Cardiac septum (tissue), 1 donor: ENCODE measurements at places on chromosomes 2 and 18. TPM values are rescaled to one million over a fixed set of nuclear protein-coding genes. Genes with fewer than 3 reads are reported as not detected.

The C1QL2 gene
- not detected for total RNA-seq

DNA sequence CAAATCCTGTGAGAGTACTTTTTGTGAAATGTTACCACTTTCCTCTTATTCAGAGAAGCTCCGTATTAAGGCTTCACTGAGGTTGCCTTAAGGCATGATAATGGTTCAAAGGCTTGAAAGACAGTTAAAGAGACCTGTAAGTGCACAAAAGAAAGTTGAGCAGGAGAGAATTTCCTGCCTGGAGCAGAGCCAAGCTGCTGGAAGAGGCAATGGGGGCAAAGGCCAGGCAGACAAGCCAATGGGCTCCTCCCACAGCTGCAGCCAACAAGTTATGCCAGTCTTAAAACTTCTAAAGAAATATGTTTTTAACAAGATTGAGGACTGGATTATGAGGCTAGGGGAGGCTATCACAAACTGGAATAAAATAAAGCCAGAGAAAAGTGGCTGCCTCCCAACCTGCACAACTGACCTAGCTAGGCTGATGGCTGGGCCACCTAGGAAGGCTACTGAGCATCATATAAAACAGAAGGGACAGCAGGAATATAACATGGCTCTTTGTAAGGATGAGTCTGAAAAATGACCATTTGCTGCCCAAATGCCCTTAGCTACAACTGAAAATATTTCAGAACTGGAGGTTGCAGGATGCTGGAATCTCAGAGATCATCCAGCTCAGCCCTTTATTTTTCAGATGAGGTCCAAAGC is 2.1 kb downstream of the IL1B start:
- DNase-seq: no peak

DNA sequence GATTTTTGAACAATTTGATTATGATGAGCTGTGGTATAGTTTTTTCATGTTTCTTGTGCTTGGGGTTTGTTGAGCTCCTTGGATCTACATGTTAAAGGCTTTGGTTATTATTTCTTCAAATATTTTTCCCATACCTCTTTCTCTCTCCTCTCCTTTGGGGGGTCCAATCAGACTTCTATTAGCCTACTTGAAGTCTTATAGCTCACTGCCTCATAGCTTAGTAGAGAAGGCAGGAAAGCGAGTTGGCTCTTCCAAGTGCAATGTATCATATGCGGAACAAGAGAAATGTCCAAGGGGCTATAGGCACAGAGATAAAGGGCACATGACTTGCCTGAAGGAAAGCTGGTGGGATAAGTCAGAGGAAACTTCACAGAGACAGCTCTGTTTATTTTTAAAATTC is 14.1 kb upstream of the FABP1 start:
- DNase-seq: no peak

GRCh38 chr2:158637357-158637756 is 157.8 kb upstream of the DAPL1 start:
- no peak for DNase-seq

DNA sequence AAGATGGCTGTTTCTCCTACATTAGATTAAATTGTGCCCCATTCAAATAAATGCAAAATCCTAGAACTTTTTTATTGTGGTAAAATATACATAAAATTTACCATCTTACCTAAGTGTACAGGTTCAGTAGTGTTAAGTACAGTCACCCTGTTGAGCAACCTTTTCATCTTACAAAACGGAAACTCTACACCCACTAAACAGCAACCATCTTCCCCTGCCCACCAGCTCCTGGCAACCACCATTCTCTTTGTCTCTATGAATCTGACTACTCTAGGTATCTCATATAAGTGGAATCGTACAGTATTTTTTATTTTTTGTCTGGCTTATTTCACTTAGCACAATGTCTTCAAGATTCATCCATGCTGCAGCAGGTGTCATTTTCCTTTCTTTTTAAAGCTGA is 53.0 kb downstream of the ASXL2 start:
- no peak for DNase-seq

GRCh38 chr2:100518801-100519200 is 44.0 kb upstream of the PDCL3 start:
- DNase-seq: no peak

DNA sequence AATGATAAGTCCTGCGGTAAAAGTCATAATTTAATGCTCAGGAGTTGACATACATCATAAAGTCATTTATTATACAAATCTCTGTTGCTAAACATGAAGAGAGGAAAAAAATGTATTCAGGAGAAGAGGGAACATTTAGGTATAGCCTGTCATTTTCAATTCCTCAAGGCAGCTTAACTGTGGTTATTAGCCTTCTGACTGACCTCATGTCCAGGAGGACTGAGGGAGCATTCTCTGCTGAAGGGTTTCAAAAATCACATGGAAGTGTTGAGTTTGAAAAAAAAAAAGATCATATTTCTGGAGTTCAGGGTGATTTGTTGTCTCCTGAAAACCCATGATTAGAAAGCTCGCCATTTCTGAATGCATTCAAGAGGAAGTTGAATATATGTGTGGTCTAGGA is 1371.1 kb upstream of the LRRTM1 start:
- no peak for DNase-seq

The PLEK gene
- 3.7 TPM for total RNA-seq

DNA sequence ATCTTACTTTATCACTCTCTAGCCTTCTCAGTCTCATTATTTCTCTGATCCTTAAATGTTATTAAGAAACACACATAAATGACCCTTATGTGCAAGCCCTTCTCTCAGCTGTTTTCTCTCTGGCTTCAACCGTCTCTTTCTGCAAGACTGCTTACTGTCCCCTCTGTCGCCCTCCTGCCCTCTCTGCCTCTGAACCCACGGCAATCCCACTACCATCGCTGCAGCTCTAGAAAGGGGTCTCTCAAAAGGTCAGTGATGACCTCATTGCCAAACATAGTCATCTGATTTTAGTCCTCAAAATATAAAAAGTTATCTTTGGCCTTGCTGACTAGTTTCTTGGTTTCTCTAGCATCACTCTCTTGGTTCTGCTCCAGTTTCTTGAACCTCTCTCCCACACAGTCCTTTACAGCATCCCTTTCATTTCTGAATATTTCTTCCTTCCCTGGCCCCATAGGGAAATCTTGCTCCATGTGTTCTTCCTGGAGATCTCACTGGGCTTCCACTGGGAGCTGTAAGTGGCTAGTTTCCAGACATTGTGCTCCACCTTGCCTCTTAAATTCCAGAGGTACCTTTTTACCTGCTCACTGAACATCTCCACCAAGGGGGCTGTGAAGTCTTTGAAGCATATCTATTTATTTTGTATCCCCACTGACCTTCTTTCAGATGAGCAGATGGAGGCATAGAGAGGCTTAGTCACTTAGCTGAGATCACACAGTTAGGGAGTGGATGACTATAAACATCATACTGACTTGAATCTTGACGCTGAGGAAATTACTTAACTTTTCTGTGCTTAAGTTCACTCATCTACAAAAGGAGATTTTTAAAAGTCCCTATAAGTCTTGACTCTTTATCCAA is 96.2 kb downstream of the PDE1A start:
- no peak for DNase-seq

DNA sequence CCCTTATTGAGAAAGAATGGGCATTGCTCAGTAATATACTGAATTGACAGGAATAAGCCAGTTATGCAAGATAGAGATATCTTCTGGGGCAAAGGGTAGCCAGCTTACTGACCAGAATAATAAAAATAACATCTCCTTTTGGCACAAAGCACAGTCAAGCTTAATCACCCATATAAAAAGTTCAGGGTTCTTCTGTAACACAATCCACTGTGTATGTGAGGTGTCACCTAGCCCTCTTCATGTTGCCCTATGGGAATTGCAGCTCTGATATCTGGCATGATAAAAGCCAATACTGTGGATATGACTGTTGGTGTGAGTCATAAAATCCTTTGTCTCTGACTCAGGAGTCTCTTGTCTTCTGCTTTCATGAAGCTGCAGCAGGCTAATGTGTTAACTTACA is 90.8 kb downstream of the DSEL start:
- DNase-seq: no peak

The FAHD2B gene
- 19.3 TPM for total RNA-seq

DNA sequence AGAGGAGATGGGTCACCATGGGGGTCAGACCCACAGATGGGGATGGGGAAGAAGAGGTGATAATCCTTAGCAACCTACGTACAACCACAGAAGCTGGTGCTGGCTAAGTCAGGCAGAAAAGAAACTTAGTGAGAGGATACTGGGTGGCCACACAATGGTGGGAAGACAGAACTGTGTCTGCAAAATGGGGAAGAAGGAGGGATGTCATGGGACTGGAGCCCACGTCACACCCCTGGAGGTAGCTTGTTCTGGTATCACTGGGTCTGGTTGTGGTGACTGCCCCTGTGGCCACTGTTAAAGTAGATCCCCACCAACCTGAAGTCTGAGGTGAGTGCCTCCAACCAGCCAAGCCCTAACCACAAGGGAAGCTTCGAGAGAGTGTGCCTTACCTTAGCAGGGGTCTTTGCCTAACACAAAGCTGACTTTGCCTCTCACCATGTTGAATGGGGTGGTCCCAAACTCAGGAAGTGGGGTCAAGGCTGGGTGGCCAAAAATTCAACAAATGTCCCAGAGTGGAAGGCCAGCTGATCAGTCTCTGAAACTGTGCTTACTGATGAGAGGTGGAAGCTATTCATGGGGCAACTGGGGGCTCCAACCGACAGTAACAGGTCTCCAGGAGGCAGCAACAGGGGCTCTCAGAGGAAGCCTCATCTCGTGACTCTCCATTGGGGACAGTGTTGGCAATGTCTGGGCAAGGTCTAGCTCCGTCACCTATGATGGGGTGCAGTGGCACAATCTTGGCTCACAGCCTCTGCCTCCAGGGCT is 64.8 kb upstream of the SLC1A4 start:
- DNase-seq: no peak

DNA sequence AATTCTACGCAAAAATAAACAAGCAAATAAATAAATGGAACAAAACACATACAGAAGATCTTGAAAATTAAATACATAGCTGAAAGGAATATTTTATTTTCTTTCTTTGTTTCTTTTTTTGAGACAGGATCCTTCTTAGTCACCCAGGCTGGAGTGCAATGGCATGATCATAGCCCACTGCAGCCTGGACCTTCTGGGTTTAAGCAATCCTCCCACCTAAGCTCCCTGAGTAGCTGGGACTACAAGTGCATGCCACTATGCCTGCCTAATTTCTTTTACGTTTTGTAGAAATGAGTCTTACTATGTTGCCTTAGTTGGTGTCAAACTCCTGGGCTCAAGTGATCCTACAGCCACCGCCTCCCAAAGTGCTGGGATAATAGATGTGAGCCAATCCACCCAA is 44.6 kb upstream of the ACTR3 start:
- DNase-seq: no peak

- DNase-seq: peak; percentile 12
Observed at GRCh38 chr18:11969904-11970835, 11.1 kb upstream of the IMPA2 start.

The POTEJ gene
- not detected for total RNA-seq

The HOXD3 gene
- 1.0 TPM for total RNA-seq

DNA sequence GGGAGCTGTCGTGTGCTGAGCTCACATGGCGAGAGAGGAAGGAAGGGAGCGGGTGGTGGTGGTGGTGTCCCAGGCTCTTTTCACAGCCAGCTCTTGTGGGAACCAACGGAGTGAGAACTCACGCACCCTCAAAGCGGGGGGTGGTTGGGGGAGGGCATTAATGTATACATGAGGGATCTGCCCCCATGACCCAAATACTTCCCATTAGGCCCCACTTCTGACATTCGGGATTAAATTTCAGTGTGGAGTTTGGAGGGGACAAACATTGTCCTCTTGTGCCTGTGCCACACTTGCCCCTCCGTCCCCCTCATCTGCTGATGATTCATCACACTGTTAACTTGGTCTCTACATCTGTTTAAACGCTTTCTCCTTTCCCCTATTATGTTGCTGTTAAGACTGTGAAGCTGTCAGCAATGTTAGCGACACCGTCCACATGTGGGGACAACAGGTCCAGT is 22.5 kb downstream of the INPP4A start:
- DNase-seq: peak; percentile 54

- DNase-seq: no peak
Observed at GRCh38 chr2:136107051-136108033, 10.6 kb downstream of the CXCR4 start.

The EN1 gene
- 0.13 TPM for total RNA-seq

- no peak for DNase-seq
Observed at GRCh38 chr2:197504000-197504399, 3.8 kb downstream of the HSPE1 start.

The FIGLA gene
- not detected for total RNA-seq

- no peak for DNase-seq
Observed at GRCh38 chr18:27214831-27215230, 29.7 kb upstream of the CHST9 start.

The DCDC2C gene
- not detected for total RNA-seq

GRCh38 chr18:23311351-23312121 is 141.6 kb upstream of the RIOK3 start:
- no peak for DNase-seq

DNA sequence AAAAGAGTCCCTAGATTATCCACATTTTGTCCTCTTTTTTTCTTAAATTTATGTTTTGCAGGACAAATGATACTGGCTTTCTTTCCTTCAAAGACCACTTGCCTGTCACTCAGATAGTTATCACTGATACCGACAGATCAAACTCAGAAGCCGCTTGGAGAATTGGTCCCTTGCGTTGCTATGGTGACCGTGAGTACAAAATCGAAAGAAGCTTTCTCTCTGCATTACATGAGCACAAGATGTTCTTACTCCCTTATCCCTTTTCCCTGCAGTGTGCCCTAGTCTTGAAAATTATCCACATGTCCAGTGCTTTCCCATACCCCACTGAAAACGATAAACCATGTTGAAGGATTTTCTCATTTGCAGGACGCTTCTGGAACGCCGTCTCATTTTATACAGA is 738.5 kb downstream of the CNTNAP5 start:
- no peak for DNase-seq

DNA sequence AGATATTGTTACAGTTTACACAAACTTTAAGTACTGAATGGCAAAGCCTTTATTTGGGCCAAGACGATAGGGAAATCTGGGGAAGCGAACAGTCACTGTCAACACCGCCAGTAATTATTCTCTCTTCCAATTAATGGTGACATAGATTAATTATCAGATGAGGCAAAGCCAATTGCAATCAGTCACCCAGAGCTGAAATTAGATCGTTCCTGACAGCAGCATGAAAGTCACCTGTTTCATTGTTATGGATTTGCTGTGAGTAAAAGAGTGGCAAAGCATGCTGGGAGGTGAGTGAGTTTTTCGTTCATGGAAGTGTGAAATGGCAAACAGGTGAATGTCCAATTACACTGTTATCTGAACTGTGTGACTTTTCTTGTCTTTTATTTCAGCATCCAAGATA is 164.8 kb upstream of the KLHL14 start:
- no peak for DNase-seq
